T-helper 9 cell (primary cell): ENCODE measurements at places on chromosomes 7 and 10.

DNA sequence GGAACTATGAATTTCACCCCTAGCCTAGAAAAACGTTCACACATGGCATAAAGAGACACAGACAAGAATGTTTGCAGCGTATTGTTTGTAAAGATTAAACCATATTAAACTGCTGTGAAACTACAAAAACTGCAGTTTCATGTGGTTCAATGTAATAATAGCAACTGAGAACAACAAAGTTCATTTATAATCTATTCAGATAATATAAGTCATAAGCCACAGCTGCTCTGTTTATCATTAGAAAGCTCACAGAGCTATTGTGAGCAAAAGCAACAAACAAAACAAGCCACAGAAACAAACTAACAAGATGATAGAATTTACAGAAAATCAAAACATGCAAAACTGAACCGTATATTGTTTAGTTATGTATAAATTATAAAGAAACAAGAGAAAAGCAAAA, 113.5 kb downstream of the AHR start:
- no peak for DNase-seq

- no peak for DNase-seq
Measured at GRCh38 chr7:50857804-50858489, 75.3 kb upstream of the GRB10 start.

- DNase-seq, result no peak
Measured at GRCh38 chr7:10704653-10705052, 269.0 kb upstream of the PHF14 start.

- DNase-seq, result no peak
Measured at GRCh38 chr10:44234483-44234875, 150.4 kb downstream of the CXCL12 start.

- no peak for DNase-seq
Measured at GRCh38 chr10:90344226-90344625, 513.6 kb downstream of the HTR7 start.

- DNase-seq, result no peak
Measured at GRCh38 chr10:132911786-132912097, 30.6 kb downstream of the CFAP46 start.

DNA sequence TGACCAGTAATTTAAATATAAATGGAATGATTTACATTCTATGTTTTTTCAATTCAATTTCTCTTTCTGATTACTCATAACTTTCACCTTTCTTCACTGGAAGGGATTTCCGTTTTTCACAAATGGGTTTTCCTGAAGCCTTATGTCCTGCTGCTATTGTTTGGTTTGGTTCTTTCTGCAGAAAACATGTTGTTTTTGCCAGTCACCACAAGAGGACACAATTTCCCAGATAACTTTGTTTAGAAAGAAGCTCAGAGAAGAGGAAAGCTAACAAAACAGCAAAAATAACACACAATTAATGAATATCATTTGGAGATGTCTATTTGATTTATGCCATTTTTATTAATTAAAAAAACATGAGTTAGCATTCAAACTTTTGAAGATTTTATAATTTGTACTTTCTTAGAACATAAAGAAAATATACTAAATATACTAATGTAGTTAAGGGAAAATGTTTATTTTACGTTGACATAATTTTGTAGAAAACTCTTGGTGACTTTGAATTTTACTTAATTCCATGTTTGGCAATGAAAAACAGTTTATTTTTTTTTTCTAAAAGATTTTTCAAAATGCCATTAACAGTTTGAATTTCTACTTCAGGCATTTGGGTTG, 4.6 kb upstream of the TWIST1 start:
- no peak for DNase-seq

- DNase-seq, result no peak
Measured at GRCh38 chr10:131689486-131689885, 211.3 kb upstream of the PPP2R2D start.

- DNase-seq, result no peak
Measured at GRCh38 chr10:92571649-92572048, 2.2 kb downstream of the IDE start.

- DNase-seq, result no peak
Measured at GRCh38 chr7:98056580-98056979, 50.1 kb upstream of the LMTK2 start.

DNA sequence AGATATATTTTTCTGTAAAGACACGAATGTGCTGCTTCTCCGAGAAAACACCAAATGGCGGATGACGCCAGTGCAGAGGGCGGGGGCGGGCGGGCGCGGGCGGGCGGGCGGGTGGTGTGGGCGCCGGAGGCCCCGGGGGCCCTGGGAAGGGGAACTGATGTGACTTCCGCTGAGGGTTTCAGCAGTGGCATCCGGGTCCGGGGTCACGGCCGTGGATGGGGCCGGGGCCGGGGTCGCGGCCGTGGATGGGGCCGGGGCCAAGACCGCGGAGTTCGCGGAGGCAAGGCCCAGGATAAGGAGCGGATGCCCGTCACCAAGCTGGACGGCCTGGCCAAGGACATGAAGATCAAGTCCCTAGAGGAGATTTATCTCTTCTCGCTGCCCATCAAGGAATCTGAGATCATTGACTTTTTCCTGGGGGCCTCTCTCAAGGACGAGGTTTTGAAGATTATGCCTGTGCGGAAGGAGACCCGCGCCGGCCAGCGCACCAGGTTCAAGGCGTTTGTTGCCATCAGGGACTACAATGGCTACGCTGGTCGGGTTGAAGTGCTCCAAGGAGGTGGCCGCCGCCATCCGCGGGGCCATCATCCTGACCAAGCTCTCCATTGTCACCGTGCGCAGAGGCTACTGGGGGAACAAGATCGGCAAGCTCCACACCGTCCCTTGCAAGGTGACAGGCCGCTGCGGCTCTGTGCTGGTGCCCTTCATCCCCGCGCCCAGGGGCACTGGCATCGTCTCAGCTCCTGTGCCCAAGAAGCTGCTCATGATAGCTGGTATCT, 20.3 kb upstream of the IGF2BP3 start:
- peak; percentile 45 for DNase-seq

DNA sequence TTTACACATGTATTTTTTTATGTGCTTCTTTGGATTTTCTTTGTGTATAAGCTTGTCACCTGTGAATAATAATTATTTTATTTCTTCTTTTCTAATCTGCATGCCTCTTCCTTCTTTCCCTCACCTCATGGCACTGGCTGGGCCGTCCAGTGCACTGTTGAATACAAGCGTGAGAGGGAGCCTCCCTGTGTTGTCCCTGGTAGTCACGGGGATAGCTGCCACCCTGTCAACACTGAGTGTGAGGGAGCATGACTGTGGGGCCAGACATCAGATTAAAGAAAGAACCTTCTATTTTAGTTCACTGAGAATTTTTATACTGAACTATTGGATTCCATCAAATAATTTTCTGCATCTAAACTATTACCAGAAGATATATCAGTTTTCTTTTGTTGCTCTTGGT, 187.9 kb downstream of the CDC14C start:
- DNase-seq, result no peak

GRCh38 chr10:16905320-16905719, 88.1 kb upstream of the RSU1 start:
- no peak for DNase-seq

DNA sequence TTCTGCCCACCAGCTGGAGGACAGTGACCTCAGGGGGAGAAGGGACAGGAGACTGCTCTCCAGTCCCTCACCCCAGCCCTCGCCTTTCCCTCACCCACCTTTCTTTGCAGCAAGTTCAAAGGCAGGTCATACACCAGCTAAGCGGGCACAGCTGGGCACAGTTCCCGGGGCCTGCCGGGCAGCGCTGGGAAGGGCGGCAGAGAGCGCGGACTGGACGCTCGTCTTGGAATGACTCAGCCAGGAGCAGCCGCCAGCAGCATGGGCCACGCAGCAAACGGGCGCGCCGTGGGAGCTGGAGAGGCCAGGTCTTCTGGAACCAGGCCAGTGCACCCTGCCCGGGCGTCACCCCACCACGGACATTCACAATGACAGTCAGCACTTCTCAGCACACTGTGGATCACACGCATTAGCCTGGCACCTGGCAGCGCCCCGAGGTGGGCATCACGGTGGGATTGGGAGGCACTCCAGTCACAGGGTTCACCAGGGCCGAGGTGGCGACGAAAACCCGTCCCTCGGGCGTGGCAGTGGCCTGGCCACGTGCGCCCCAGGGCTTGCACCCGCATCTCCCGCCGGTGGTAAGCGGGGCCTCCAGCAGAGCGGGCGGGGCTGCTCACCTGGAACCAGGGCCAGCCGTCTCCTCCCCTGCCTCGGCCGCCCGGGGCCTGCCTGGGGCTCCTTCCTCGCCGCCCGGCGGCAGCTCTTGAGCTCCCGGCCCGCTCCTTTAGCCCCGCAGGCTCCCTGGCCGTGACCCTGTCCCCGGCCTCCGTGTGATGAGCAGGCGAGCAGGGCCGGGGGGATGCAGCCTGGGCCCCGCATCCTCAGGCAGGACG, 29.0 kb upstream of the WDFY4 start:
- DNase-seq, result no peak

DNA sequence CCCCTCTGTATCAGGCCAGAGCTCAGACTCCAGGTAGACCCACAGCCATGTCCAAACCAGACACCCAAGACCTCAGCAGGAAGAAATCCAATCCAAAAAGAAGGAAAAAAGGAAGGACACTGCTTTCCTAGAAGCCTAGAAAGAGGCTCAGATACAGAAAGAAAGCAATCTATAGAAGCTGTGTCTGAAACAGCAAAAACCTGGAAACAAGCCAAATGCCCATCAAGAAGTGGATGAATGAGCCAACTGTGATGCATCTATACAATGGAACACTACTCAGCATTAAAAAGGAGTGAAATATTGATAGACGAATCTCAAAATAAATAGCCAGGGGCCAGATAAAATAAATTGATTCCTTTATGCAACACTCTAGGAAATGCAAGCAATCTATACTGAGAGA, 31.6 kb downstream of the GRB10 start:
- DNase-seq, result no peak

- DNase-seq, result no peak
Measured at GRCh38 chr7:43764039-43764761, 5.7 kb downstream of the BLVRA start.

GRCh38 chr7:93779115-93779514, 111.4 kb downstream of the TFPI2 start:
- DNase-seq, result no peak

- no peak for DNase-seq
Measured at GRCh38 chr7:91778416-91778815, 102.1 kb downstream of the MTERF1 start.

DNA sequence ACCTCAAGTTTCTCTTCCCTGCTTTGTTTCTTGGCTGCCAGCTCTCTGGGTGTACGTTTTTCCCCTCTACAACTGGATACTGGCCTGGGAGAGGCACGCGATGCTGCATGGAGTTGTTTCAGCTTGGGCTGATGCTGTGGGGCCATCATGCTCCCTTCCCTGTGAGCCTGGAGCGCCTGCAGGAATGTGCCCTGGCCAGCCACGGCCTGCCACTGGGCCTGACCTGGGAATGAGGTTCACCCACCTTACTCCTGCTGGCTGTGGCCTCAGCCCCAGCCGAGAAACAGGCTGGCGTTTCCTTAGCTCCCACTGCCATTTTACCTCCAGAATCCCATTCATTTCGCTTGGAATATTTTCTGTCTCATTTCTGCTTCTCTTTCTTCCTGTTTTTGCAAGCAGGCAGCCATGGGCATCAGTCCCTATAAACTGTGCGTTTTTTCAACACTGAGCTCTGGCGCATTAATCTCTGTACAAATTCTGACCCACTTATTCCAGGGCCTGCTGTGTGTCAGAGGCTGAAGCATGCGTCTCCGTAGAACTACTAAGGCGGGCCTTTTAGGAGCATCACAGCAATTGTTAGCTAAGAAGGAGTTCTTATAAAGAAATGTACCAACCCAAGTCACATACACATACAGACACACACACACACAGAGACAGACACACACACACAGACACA, 57.9 kb downstream of the GATA3 start:
- no peak for DNase-seq

GRCh38 chr10:79184657-79185056, 115.9 kb downstream of the ZMIZ1 start:
- no peak for DNase-seq

DNA sequence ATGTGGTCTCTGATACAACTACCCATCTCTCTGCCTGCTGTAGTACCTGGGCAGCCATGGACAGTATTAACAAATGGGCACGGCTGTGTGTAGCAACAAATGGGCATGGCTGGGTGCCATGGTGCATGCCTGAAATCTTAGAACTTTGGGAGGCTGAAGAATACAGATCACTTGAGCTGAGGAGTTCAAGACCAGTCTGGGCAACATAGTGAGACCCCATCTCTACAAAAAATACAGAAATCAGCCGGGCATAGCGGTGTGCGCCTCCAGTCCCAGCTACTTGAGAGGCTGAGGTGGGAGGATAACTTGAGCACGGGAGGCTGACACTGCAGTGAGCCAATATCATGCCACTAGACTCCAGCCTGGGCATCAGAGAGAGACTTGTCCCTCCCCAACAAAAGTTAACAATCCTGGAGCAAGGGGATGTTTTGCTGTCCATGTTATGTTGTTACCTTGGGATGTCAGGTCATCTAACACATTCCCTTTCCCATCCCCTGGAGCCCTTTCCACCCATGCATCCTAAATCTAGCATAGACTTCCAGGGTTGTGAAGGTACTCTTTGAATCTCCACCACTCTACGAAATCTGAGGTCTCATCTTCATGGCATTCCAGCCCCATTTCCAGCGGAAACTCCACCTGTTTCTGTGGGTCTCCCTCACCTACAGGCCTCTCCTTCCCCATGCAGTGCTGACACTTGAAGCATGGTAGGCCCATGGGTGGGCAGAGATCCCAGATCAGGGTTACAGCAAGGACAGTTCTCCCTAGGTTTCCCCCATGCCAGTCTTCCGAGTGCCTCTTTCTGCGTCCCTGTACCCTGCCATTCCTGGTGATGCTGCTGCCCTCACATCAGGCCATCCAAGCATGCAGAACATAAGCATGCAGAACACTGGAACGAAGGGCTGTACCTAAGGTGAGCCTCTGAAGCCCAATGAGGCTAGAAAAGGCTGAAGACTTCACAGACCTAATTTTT, 13.1 kb downstream of the FXYD4 start:
- no peak for DNase-seq

GRCh38 chr10:7662522-7662921, 4.2 kb downstream of the ITIH5 start:
- no peak for DNase-seq

DNA sequence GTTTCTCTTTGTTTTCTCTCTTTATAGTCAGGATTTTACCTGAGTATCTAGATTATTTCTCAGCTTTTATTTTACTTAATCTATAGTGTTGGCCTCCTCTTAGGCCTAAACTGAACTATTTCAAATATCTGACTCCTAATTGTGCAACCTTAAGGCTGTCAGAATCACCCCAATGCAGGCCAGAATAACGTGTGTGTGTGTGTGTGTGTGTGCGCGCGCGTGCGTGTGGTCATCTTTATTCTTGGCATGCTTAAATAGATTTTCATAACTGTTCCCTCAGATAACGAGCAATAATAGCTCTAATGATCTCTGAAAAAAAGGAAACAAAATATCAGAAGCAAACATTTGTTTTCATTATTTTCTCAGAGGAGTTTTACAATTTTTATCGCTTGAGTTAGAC, 92.4 kb downstream of the PCDH15 start:
- no peak for DNase-seq

DNA sequence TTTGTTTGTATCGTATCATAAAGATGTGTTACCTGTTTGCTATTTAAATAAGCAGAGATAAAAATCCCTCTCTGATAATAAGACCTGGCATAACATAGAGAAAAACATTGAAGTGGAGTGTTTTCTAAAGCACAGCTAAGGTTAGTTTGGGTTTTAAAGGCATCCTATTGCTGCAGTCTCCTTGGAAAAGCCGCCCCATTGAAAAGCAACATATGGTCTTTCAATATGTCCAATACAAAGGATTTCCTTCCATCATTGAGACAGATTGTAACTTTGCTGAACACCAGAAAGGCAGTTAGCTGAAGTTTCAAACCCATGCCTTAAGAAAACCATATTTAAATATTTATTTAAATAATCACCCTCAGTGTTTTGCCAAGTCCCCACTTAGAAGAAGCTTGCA, 898.5 kb upstream of the KCND2 start:
- no peak for DNase-seq
